ENCODE measurements at places on chromosomes 3 and 15.

GRCh38 chr15:71572452-71573053 lies 237.8 kb upstream of the NR2E3 start:
- peak; percentile 29 for DNase-seq

GRCh38 chr3:62295571-62295970 lies 77.8 kb downstream of the FEZF2 start:
- no peak for DNase-seq

GRCh38 chr3:142287866-142288638 lies 62.7 kb upstream of the GK5 start:
- no peak for DNase-seq

GRCh38 chr3:149736175-149736952 lies 15.9 kb downstream of the COMMD2 start:
- peak; percentile 79 for DNase-seq

DNA sequence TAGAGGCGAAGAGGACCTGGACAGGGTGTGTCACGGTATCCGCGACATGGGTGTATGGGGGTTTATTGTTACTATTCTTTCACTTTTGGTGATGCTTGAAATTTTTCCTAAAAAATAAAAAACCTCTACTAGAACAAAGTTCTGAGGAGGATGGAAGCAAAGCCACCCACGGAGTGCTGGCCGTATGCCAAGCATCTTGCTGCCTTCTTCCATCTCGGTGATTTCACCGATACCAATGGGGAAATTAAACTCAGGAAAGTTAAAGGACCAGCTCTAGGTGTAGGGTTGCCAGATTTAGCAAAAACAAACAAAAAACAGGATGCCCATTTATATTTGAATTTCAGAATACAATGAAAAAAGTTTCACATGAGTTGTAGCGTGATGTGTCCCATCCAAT lies 33.9 kb downstream of the SMAD6 start:
- DNase-seq = no peak

GRCh38 chr3:183317271-183317670 lies 64.2 kb downstream of the B3GNT5 start:
- DNase-seq = no peak

DNA sequence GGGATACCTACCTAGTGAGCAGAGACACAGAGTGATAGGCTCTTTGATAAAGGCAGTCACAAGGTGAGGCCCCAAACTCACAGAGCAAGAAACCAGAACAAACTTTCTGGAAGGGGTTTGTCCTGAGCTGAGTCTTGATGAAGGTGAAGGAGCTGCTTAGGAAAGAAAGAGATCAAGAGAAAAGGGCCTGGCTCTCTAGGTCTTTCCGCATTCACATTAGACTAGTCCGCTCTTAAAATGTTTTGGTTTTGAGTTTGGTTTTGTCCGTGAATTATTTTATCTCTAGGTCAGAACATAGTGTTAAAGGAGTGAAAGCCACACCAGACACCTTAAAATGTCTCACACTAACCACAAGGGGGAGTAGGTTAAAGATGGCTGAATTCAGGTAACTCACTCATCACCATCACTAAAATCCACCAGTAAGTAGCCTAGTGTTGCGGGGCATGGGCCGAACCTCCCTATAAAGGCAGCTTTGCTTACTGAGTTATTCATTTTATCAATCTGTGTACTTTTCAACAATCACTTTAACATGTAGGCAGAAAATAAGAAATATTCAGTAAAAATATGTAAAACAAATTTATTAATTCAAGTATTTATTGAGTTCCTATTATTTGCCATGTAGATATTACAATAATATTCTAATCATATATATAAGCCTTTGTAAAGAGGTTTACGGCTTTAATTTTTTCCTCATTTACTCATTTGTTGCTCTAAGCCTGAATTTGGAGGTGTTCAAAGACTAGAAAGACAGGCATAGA lies 121.5 kb upstream of the TSC22D2 start:
- DNase-seq = peak; percentile 63

- no peak for DNase-seq
Measured at GRCh38 chr15:68391121-68391520, 40.8 kb downstream of the ITGA11 start.

DNA sequence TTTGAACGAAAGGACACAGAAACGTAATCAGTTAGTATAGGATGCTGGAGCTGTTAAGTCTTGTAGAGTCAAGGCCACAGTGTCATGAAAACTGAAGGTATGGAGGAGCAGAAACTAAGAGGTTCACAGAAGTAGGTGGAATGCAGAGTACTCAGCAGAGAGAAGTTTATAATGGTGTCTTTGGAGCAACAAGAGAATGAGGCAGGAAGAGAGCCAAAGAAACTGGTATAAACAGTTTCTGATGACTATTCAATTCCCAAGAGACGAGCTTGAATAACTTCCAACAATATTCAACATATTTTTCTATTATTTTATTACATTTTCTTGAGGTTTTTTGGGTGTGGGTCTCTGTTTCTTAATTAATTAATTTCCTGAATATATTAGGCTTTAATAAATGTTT lies 29.6 kb downstream of the GALK2 start:
- no peak for DNase-seq

DNA sequence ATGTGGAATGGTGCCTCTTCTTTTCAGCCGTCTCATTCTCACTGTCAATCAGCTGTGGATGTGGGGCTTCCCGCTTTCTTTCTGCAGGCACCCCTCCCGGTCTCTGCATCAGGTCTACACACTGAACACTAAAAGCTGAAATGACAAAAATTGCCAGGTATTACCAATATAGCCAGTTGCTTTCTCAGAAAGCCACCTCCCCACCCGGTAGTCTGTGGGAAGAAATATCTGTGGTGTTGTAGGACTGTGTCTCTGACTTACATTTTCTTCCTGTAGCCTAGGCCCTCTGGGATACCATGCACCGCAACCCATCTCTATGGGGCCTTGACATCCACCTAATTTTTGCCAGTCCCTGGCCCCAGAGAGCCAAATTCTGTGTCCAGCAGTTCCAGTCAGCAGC lies 19.2 kb upstream of the EPHB1 start:
- no peak for DNase-seq

DNA sequence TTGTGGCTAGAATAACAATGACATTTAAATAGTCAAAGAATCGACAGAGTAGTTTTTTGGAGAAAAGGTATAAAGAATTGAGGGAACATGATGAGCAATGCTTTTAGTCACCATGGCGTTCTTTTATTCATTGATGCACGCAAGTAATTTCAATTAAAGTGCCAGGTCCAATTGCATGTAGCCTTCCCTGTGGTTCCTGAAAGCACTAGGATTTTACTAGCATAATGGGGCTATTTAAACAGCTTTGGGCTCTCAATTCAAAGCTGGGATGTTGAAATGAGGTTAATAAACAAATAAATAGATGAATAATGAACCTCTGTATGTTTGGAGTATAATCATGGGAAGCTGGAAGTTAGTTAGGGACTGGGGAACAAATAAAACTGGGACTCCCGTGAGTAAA lies 121.2 kb upstream of the GAP43 start:
- DNase-seq = no peak

DNA sequence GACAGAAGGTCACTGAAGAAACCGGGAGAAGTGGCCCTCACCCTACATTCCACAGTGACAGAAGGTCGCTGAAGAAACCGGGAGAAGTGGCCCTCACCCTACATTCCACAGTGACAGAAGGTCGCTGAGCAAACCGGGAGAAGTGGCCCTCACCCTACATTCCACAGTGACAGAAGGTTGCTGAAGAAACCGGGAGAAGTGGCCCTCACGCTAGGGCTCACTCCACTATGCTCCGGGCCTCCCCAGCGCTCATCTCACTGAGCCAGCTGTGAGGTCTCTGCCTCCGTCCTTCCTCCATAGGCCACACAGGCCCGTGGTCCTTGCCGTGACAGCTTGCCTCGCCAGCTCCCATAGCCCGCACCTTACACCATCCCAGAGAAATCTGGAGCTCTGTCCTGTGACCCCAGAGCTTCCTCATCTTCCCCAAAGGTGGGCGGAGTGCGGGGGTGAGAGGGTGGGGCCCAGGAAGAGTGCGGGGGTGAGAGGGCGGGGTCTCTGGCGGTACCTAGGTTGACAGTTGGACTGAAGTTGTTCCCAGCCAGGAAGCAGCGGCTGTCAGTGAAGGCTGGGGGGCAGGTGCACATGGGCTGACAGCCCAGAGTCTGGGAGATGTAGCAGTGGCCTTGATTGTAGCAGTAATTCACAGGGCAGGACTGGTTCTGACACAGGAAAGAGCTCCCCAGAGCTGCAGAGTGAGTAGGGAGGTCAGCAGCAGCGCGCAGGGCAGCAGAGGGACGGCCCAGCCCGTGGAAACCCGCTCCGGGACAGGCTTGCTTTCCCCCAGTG lies 32.0 kb downstream of the MUC20 start:
- DNase-seq = no peak

GRCh38 chr3:71197841-71198565 lies 385.5 kb downstream of the FOXP1 start:
- no peak for DNase-seq

DNA sequence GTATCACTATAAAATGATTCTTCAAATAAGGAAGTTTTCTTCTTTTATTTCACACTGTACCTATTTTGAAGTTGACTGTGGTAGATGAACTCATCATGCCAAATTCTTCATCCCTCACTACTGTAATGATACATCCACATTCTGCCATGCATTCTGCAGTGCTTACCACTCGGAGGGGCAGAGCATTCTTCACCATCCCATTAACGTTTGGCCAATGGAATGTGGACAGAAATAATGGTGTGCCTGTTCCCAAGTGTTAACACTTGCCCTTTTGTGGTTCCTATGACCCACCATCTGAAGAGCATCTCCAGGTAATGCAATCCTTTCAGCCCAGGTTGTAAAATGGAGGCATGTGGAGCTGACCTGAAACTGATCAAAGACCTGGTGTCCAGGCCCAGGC lies 18.6 kb downstream of the GOLIM4 start:
- no peak for DNase-seq

DNA sequence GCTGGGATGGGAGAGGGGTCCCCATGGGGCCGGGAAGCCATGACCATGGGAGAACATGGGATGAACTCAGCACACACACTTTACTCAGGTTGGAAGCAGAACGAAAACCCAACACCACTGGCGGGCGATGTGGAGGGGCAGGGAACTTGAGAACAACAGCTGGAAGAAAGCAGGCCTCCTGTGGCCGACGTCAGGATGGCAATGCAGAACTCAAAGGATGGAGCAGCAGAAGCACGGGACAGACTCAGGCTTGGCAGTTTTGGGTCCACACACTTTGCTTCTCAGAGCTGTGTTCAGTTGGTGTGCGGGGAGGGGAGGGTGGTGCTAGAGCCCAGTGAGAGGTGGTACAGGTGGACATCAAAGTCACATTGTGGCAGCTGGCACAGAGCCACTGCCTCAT lies 80.7 kb downstream of the SEC22A start:
- no peak for DNase-seq

DNA sequence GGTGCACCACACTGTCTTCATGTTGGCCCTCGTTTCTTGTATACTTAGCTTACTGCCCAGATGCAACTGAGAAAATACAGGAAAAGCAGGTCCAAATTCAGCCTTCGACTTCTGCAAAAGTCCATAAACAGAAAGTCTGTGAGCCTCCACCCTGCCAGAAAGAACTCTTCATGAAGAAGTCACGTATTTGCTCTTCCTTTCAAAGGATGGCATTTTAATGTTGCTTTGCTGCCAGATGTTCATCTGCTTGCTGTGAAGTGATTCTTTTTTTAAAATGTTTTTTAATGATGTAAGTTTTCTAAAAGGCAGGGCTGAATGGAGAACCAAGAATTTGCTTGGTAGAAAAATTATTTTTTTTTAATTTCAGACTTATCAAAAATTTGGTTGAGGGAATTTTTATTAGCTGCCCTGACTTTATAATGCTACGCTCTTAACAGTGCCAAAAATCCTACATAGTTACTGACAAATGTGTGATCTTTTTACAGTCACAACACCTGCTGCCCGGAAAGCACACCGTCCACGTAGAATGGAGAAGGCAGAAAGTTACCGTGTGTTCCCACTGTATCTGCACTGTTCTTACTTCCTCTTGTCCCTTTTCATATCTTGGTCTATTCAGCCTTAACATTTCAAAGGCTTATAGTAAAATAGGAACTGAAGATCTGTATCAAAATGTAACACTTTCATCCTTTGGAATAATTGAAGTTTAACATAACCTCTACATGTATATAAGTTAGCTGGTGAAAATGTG lies 136.3 kb downstream of the LRRC28 start:
- DNase-seq = no peak

GRCh38 chr3:155556531-155556930 lies 188.3 kb downstream of the PLCH1 start:
- DNase-seq = no peak

- no peak for DNase-seq
Measured at GRCh38 chr3:156582532-156583183, 27.7 kb upstream of the SSR3 start.

GRCh38 chr3:72727172-72727571 lies 121.1 kb downstream of the SHQ1 start:
- no peak for DNase-seq

DNA sequence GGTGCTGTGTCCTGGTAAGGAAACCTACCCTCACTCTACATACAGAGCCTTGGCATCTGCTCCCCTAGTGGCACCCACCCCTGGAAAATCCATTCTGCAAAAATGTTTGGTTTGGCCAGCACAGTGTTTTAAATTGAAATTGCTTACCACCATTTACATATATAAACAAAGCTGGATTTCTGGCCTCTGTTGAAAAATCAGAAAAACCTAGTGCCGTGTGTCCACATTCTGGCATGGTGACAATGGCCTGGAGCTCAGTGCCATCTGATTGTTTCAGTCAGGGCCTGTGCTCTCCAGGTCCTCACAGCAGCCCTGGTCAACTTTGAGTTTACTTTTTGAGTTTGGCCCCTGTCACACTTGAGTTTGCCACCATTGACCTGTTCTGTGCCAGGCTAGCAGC lies 2.9 kb upstream of the IL17RC start:
- DNase-seq = no peak

DNA sequence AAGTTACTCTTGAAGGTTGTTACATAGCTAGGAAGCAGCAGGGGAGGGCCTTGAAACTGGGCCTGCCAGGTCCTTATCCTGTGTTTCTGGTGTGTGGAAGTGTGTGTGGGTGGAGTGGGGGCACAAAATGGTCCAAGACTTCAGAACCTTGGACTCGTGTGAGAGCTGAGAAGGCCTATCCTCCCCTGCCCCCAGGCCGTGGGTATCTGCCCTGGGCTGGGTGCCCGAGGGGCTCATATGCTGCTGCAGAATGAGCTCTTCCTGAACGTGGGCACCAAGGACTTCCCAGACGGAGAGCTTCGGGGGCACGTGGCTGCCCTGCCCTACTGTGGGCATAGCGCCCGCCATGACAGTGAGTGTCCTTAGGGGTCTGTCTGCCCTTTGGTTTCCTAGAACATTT lies 4.5 kb downstream of the CHRD start:
- no peak for DNase-seq

Measured in astrocyte of the spinal cord (primary cell).